Left ventricle myocardium inferior (tissue), 1 donor: ENCODE measurements at places on chromosomes 2 and 18.

DNA sequence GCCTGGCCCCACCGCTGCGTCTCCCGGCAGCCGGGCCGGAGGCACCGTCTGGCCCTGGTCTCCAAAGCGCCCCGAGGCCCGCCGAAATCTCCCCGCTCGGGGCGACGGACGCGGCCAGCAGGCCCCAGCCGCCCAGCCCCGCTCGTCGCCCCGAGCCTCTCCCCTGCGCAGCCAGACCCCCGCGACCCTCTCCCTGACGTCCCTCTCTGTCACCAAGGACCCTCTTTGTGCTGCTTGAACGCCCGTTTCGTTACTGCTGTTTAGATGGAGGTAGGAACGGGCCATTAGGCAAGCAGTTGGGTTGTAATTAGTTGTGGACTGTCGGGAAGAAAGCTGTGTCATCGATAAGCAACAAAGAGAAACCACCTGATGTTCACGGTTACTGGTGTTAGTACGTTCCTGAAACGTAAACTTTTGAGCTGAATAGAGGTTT lies 686 bp downstream of the UBXN4 start:
- DNase-seq = peak; percentile 32

DNA sequence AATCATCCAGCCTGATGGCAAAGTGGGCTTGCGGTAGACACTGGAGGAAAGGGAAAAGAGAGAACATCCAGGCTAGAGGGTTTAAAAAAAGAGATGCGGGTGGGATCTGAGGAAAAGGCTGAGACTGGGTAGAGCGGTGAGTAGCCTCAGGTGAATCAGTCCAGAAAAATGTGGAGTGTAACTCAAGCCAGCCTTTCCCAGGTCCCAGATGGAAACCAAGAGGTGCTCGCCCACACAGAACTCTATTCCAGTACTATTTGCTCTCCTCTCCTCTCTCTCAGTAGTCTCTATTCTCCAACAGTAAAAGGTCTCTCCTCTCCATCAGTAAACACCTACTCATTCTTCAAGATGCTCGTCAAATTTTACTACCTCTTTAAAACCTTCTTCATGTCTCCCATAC lies 38.3 kb upstream of the NRP2 start:
- DNase-seq = no peak

- no peak for DNase-seq
Measured at GRCh38 chr18:54191352-54191751, 33.1 kb downstream of the MBD2 start.

GRCh38 chr2:54722641-54723040 lies 821 bp upstream of the EML6 start:
- no peak for DNase-seq

- DNase-seq = no peak
Measured at GRCh38 chr2:180456801-180457200, 449.7 kb upstream of the CWC22 start.

- no peak for DNase-seq
Measured at GRCh38 chr2:53448086-53448485, 319.5 kb upstream of the CHAC2 start.

DNA sequence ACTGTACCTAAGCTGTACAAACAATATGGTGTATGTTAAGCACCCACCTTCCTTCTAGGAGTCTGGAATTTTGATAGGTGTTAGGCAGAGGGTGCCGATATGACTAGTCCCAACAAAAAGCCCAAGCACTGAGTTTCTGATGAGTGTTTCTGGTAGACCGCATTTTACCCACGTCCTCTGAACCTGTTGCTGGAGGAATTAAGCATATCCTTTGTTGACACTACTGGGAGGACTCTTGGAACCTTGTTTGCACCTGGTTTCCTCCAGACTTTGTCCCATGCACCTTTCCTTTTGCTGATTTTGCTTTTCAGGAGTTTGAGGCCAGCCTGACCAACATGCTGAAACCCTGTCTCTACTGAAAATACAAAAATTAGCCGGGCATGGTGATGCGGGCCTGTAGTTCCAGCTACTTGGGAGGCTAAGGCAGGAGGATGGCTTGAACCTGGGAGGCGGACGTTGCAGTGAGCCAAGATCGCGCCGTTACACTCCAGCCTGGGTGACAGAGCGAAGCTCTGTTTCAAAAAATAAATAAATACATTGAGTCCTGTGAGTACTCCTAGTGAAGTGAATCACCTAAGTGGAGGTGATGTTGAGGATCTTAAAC lies 11.4 kb upstream of the SPAST start:
- no peak for DNase-seq

DNA sequence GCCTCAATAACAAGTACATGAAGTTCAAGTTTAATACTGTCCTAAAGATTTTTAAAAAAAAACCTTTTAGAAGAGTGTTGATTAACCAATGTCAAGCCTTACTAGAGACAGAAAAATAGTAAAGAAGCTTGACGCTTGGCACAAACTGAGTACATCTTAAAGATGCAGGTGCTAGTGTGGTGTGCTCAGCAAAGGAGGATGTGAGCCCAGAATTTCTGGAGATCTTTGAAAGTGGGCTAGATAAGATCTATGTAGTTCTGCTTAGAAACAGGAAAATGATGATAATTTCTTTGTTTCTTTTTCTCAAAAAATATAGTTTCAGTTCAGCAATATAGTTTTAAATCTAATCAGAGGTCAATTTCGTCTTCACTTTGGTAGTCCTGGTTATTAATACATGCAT lies 118.3 kb upstream of the KLHL14 start:
- no peak for DNase-seq
